ENCODE measurements at places on chromosomes 4 and X. TPM values are rescaled to one million over a fixed set of nuclear protein-coding genes. Genes with fewer than 3 reads are reported as not detected.

The CHRNA9 gene
- 0.09 TPM for total RNA-seq

DNA sequence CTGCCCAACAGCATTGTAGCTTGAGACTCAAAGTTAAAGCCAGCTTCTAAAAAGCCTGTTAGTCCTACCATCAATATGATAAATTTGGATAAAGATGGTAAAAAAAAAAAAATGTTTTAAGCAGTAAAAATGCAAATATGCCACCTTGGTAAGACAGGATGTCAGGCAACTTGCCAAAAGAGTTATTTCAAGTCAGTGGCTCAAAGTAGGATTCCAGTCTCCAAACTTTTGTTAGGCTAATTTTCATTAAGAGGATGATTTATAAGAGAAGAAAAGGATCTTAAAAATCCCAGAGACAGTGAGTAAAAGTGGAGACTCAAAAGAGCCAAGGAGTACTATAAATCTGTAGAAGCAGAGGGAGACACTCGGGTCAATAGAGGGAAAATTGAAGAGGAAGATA lies 47.5 kb downstream of the GASK1B start:
- peaks cover 8% of the 10 kb centered on the region for H3K4me1 ChIP-seq
- H3K36me3 ChIP-seq = peaks cover 8% of the 10 kb centered on the region
- no peak overlapping the region for H3K27ac ChIP-seq
- no peak overlapping the region for H3K4me3 ChIP-seq
- DNase-seq = no peak

DNA sequence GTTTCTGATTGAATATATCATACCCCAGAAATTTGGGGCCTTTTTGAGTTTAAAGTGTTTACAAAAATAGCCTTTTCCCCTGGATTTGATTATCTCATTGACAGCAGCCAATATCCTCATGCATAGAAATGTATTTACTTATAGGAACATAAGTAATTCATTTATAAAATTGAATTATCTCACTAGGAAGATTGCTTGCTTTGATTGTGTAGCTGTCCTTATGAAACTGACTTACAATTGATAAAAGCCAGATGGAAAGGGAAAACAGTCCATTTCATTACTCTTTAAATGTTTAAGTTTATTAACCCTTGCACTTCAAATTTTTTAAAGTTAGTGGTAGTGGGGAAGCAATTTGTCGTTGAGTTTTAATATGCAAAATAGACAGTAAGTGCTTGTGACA lies 310.2 kb upstream of the TBX22 start:
- no peak overlapping the region for H3K27ac ChIP-seq
- no peak overlapping the region for H3K4me3 ChIP-seq
- H3K36me3 ChIP-seq = no peaks in the 10 kb centered on the region
- no peaks in the 10 kb centered on the region for H3K27me3 ChIP-seq

GRCh38 chr4:167587361-167587760 lies 353.1 kb upstream of the SPOCK3 start:
- no peak for DNase-seq
- H3K36me3 ChIP-seq = no peaks in the 10 kb centered on the region
- H3K27me3 ChIP-seq = no peaks in the 10 kb centered on the region
- no peak overlapping the region for H3K27ac ChIP-seq
- H3K4me1 ChIP-seq = no peaks in the 10 kb centered on the region
- no peak overlapping the region for H3K4me3 ChIP-seq

- H3K36me3 ChIP-seq = no peaks in the 10 kb centered on the region
- DNase-seq = no peak
- H3K27ac ChIP-seq = no peak overlapping the region
- no peak overlapping the region for H3K4me3 ChIP-seq
- H3K4me1 ChIP-seq = no peaks in the 10 kb centered on the region
Measured at GRCh38 chr4:14568351-14568750, 433.9 kb upstream of the CPEB2 start.

The SULT1B1 gene
- 11.0 TPM for total RNA-seq

The ARMCX2 gene
- 29.0 TPM for total RNA-seq

DNA sequence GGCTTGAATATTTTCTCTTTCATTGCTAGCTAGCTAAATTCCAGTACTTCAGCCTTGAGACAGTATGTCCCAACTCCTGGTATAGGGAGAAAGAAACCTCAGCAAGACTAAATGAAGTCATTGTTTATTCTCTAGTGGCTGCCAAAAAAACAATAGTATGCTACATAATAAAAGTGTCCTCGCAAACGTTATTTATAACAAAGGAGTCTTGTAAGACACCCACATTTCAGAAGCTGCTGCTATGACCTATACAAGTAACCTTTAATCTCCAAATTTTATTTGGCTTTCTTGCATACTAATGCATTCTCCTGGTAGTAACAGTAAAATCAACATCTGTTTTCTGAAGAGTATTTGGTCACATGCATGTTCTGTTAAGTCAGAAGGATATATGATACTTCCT lies 28.8 kb downstream of the NEK1 start:
- H3K27me3 ChIP-seq = no peaks in the 10 kb centered on the region
- no peak for DNase-seq
- no peak overlapping the region for H3K27ac ChIP-seq
- H3K4me3 ChIP-seq = no peak overlapping the region
- H3K4me1 ChIP-seq = no peaks in the 10 kb centered on the region
- H3K36me3 ChIP-seq = peaks cover 15% of the 10 kb centered on the region

GRCh38 chr4:12126474-12126873 lies 697.8 kb upstream of the HS3ST1 start:
- no peak for DNase-seq
- no peak overlapping the region for H3K27ac ChIP-seq
- H3K4me3 ChIP-seq = no peak overlapping the region
- no peaks in the 10 kb centered on the region for H3K27me3 ChIP-seq
- H3K4me1 ChIP-seq = no peaks in the 10 kb centered on the region
- H3K36me3 ChIP-seq = no peaks in the 10 kb centered on the region

The EGF gene
- 1.7 TPM for total RNA-seq

The WNK3 gene
- total RNA-seq = 1.4 TPM

The ABCG2 gene
- 15.7 TPM for total RNA-seq

The CDS1 gene
- total RNA-seq = 21.2 TPM

The STAP1 gene
- total RNA-seq = 0.49 TPM

- no peak overlapping the region for H3K4me3 ChIP-seq
- no peak overlapping the region for H3K27ac ChIP-seq
- H3K36me3 ChIP-seq = no peaks in the 10 kb centered on the region
Measured at GRCh38 chr4:181745933-181746625, 497.1 kb upstream of the TENM3 start.
